ENCODE measurements at places on chromosomes 2 and 18. TPM values are rescaled to one million over a fixed set of nuclear protein-coding genes. Genes with fewer than 3 reads are reported as not detected.

GRCh38 chr2:219220652-219221402 is 2.1 kb upstream of the ABCB6 start:
- DNase-seq: no peak

GRCh38 chr2:181300600-181301291 is 156.4 kb upstream of the ITGA4 start:
- DNase-seq: no peak

The ABCB6 gene
- 23.8 TPM for total RNA-seq

The CNTNAP5 gene
- total RNA-seq: 0.10 TPM

DNA sequence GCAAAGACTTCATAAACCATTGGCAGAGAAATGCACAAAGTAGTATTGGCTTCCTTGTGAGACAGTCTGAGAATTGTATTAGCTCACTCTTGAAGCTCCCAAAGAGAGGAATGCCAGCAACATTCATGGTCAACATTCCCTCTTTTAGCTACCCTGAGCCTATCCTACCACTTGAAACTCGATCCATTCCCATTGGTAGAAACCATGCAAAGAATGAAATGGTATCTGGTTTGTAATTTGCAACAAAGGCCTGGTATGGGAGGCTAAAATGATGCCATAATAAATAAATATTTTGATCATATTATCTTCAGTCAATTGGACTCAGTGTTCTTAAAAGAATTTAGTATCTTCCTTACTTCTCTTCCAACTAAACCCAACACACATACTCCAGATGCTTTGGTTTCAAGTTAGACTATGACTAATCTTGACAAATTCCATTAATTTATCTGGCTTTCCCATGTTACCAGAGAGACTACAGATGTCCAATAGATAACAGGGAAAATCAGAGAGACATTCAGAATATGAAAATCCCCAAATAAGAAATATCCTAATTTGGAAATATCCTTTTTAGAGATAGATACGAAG is 102.9 kb downstream of the DHRS9 start:
- no peak for DNase-seq

All from skin of body (tissue), 3 donors.